ENCODE measurements at places on chromosomes 11 and 22.

GRCh38 chr11:126583594-126584427 lies 228.3 kb downstream of the ST3GAL4 start:
- DNase-seq: no peak

GRCh38 chr11:58645854-58646253 lies 23.4 kb downstream of the CNTF start:
- no peak for DNase-seq

- DNase-seq: no peak
Measured at GRCh38 chr11:82059505-82059904, 674.2 kb downstream of the FAM181B start.

DNA sequence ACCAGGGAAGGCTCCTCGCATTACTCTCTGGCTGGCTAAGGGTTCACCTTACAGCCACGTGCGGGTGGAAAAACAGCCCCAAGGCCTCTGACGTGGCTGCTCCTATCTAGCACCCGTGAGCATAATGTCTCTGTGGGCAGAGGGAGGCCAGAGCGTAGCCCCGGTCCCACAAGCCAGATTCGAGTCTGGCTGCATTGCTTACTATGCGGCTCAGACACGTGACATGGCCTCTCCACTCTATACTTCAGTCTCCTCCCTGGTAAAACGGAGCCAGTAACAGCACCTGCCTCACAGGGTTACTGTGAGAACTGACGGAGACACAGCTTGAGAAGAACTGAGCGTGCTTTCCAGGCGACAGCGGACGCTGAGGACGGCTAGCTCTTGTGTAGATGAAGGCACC lies 105.8 kb upstream of the BID start:
- DNase-seq: no peak

DNA sequence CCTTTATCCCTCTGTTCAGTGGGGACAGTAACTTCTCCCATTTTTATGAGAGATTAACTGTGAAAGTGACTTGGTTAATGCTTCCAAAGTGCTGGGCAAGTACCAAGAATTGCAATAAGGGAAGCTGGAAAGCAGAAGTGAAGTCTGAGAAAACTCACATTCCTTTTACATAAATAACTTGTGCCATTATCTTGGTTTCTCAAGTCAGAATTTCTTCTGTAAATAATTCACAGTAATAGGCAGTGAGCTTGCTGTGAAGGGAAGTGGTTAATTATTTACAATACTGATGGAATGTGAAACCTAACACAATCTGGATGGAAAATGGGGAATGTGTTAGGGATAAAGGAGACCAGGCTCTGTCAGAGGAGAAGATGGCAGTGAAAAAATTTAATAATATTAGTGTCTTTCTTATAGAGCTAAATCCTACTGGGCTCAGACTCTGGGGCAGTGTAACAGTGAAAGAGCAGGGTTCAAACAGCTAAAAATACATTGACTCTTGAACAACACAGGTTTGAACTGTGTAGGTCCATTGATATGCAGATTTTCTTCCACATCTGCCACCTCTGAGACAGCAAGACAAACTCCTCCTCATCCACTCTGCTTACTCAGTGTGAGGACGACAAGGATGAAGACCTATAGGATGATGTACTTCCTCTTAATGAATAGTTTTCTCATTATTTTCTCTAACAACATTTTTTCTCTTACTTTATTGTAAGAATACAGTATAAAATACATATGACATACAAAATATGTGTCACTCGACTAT lies 251.5 kb upstream of the ISX start:
- DNase-seq: no peak

GRCh38 chr22:38770257-38770949 lies 14.6 kb upstream of the SUN2 start:
- DNase-seq: no peak

- peak; percentile 42 for DNase-seq
Measured at GRCh38 chr11:61922539-61922938, 5.2 kb upstream of the RAB3IL1 start.
